ENCODE measurements at places on chromosomes 13 and 19.

DNA sequence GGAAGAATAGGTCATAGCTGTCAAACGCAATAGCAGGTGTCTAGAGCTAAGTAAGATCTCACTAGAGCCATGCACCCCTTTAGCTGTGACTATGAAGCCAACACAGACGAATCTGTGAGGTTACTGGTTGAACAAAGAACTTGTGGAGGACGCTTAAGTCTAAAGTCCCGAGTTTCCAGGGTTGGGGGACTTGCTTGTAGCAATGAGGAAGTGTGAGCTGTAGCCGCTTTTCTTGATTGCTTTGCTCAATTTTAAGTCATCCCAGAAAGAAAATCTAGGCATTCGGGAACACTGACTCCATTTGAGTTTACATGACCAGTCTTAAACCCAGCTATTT lies 1.6 kb downstream of the GPC5 start:
- DNase-seq = no peak

GRCh38 chr13:106507560-106508274 lies 27.7 kb downstream of the EFNB2 start:
- no peak for DNase-seq

GRCh38 chr13:92622905-92623304 lies 603.7 kb upstream of the GPC6 start:
- DNase-seq = no peak

GRCh38 chr13:59445812-59446211 lies 717.9 kb downstream of the DIAPH3 start:
- DNase-seq = no peak

Measured in CD4-positive, alpha-beta T cell treated with Interleukin-2 at 100 ng/mL for 4 hours (primary cell).